Stimulated activated CD8-positive, alpha-beta memory T cell treated with anti-CD3 and anti-CD28 coated beads, Interleukin-2, amount 100 ng/mL, for 1 hour (primary cell): ENCODE measurements at places on chromosomes 2 and 18.

DNA sequence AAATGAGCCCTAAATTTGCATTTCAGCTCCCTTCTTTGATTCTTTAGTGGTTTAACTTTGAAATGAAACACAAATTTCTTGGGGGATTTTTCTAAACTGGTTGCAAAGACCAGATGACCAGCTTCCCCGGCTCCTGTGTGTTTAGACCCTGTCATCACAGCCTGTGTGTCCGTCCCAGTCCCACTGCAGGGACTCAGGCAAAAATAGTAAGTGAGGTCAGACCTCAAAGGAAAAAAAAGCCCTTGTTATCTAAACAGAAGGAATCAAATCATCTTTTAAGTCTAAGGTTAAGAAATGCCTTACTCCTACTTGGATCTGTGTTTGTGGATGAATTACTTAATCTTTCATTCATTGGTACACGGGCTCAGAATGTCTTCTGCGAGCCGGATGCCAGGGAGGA, 423.7 kb downstream of the LPIN1 start:
- no peak for DNase-seq

- no peak for DNase-seq
These were observed 16.7 kb upstream of the LYPD6B start for GRCh38 chr2:149021761-149022160.

GRCh38 chr2:208274748-208275147, 8.7 kb downstream of the PIKFYVE start:
- no peak for DNase-seq

DNA sequence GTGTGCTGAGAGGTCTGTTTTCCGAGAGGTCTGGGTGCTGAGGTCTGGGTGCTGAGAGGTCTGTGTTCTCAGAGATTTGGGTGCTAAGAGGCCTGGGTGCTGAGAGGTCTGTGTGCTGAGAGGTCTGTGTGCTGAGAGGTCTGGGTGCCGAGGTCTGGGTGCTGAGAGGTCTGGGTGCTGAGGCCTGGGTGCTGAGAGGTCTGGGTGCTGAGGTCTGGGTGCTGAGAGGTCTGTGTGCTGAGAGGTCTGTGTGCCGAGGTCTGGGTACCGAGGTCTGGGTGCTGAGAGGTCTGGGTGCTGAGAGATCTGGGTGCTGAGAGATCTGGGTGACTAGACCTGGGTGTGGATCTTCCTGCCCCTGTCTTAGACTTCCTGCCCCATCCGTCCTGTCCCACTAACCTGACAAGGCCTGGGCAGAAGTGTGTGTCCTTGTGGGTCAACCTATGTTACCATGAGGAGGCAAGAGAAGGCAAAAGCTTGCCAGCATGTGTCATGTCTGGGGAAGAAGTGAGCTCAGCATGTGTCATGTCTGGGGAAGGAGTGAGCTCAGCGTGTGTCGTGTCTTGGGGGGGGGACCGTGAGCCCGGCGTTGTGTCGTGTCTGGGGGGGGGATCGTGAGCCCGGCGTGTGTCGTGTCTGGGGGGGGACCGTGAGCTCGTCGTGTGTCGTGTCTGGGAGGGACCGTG, 69.3 kb downstream of the KCNG2 start:
- no peak for DNase-seq

GRCh38 chr2:38187541-38188011, 111.6 kb upstream of the CYP1B1 start:
- DNase-seq, result no peak

GRCh38 chr2:189181706-189182105, 2.1 kb upstream of the COL5A2 start:
- DNase-seq, result no peak
